ENCODE measurements at places on chromosomes 4 and X. TPM values are rescaled to one million over a fixed set of nuclear protein-coding genes. Genes with fewer than 3 reads are reported as not detected.

The SOX3 gene
- 1.5 TPM for total RNA-seq

DNA sequence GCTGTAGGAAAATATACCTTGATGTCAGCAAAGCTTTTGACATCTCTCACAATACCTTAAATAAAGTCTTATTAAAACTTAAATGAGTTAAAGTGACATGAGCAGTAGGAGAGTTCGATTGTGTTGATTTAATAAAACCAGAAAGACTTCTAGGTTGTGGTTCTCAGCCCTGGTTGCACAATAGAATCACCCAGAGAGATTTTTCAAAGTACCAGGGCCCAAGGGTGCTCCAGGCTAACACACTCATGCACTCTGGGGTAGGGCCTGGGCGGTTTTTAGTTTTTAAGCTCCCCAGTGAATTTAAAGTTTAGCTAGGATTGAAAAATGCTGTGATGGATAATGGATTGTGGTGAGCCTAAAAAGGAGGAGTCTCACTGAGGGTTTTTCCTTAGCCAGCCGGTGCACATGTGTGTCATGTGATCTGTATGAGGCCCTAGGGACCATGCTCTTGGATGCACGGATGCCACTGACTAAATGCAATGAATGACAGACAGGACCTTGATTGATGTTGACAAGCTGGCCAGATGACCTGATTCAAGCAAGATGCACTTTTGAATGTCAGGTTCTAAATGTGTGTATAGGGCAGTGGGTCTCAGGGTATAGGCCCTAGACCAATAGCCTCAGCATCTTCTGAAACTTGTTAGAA lies 185.0 kb downstream of the PTTG2 start:
- DNase-seq, result no peak

GRCh38 chr4:149531861-149532260 lies 283.8 kb downstream of the IQCM start:
- DNase-seq, result no peak

DNA sequence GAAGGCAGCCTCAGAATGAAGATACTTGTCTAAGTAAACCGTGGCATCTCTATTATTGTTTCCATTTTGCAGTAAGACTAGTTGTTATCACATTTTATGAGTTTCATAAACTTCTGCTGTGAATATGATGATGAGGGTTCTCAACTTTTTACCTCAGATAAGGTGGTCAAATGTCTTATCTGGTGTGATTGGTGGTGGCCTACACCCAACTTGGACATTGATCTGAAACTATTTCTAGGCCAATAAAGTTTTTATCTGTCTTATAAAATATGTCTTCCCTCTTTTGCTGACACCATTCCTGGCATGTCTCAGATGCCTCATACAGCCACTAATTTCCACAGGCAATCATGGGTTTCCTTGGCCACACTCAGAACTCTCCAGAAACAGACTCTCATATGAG lies 480.3 kb upstream of the NR3C2 start:
- no peak for DNase-seq

The DGKK gene
- 1.3 TPM for total RNA-seq

Data from cerebellum (tissue), 4 donors.